ENCODE measurements at places on chromosomes 1 and 21.

- no peak for DNase-seq
These were observed 10.0 kb downstream of the RABGAP1L start for GRCh38 chr1:174169342-174169741.

DNA sequence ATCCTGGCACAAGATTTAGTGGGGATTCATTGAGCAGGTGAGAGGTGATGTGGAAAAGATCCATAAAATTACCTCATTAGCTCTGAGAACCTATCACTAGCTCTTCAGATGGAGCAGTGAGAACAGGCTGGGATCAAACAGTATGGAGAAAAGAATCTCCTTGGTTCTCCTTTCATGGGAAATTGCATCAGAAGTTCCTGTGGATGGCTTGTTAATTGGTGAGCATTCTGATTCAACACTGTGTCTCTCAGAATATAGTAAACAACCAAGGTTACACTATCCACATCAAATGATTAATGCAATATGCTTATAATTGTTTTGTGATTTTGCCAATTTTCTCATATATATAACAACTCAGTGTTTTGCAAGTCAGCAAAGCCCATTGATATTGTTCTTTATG, 8.3 kb upstream of the CD55 start:
- DNase-seq, result no peak

DNA sequence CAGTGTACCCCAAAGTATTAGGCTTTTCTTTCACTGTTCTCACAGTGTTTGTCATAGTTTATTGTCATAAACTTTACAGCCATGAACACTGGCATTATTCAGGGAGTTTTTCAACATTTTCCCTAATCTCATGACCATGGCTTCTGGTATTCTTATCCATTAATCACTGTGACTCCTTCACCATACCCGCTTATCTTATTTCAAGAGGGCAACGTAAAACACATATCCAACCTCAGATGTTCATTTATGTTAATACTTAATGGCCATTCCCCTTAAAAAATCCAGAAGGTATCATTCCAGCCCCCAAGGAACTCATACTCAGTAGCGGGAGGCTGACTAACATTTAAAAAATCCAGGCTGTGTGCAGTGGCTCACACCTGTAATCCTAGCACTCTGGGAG, 78.5 kb upstream of the RGS4 start:
- no peak for DNase-seq

DNA sequence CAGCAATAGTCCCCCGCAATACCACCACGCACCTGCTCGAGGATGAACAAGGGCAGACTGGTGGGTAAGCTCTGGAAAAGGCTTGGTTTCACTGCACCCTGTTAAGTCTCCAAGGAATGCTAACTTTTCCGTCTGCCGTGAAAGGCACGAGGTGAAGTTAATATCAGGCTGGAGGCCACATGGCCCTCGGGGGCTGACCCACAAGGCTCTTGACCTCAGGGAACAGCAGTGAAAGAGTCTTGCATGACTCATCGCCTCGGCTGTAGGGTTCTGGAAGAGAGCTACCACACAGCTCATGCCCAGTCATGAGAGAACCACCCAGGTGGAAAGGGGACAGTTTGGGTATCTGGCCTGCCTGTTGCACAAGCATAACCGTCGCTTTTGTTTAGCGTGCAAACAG, 24.7 kb downstream of the SCCPDH start:
- DNase-seq, result no peak

GRCh38 chr1:31755197-31755611, 8.9 kb downstream of the ADGRB2 start:
- no peak for DNase-seq

GRCh38 chr1:230246551-230246950, 179.5 kb downstream of the GALNT2 start:
- DNase-seq, result no peak

GRCh38 chr1:220271706-220272046, 577 bp downstream of the RAB3GAP2 start:
- no peak for DNase-seq

GRCh38 chr1:10861822-10862221, 65.4 kb upstream of the CASZ1 start:
- no peak for DNase-seq

GRCh38 chr1:52142220-52143183, 613 bp downstream of the ZFYVE9 start:
- peak; percentile 55 for DNase-seq

- DNase-seq, result no peak
These were observed 10.2 kb downstream of the C1orf216 start for GRCh38 chr1:35708441-35708921.

- no peak for DNase-seq
These were observed 95.7 kb downstream of the GLIS1 start for GRCh38 chr1:53643041-53643880.

GRCh38 chr1:211901945-211902344, 71.4 kb upstream of the LPGAT1 start:
- DNase-seq, result no peak

DNA sequence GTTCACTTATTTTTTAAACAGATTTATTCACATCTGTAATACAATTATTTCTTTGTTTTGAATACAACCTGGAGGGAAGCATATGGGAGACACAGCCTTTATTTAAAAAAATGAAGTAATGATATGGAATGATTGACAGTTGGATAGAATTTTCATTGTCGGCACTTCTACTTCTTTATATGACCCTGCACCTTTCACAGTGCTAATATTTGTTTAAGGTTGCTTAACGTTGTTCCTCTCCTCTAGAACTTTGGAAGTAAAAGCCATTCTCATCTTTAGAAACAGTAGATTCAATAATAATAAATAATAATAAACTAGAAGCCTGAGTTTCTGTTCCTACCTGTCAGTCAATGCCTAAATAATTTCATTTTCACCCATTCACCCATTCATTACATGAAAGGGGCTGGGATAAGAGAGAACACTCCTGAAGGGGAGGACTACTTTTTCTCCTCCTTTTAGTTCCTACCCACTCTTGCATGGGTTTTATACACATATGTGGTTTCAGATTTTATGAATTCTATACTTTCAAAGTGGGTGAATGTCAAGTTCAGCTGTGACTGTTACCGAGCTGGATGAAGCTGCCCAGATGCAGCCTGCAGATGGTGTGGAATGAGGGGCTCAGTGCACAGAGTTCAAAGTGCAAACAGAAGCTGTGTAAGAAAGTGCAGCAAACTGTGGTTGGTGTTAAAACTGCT, 9.4 kb downstream of the RUNX1 start:
- DNase-seq, result no peak

DNA sequence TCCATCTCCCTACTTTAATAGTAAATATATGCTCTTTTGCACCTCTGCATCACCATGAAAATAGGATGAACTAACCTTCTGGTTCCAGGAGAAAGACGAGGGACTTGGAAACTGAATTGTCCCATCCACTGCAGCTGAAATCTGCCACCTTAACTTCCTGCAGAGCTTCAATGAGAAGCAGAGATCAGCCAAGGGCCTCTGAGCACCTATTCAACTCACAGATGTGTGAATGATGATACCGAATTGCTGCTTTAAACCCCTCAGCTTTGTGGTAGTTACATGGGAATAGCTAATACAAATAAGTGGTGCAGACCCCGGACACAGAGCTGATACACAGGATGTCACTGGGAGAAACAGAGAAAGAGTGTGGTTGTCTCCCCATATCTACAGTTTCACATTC, 616.8 kb downstream of the NCAM2 start:
- no peak for DNase-seq

- DNase-seq, result no peak
These were observed 417.1 kb downstream of the SETD4 start for GRCh38 chr21:35643176-35643575.

DNA sequence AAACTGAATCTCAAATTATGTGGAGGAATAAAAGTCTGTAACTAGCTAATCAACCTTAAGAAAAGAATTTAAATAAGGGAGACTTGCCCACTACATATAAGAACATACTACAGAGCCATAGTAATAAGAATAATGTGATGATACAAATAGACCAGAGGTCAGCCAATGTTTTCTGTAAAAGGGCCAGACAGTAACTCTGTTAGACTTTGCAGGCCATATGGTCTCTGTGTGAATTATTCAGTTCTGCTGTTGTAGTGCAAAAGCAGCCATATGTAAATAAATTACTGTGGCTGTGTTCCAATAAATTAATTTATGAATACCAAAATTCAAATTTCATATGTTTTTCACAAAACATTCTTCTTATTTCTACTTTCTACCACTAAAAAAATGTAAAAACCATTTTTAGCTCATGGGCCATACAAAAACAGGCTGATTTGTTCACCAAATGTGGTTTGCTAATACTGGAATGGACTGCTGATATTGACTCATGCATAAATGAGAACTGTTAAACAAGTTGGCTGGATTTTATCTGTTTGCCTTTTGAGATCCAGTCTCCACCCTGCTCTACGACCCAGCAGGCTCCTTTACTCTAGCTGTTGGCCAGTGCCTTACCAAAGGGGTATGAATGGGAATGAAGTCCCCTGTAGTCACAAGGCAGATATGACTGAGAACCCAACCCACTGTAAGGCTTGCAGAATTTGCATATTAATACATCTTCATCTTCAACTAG, 98.2 kb upstream of the ZNHIT6 start:
- DNase-seq, result no peak

DNA sequence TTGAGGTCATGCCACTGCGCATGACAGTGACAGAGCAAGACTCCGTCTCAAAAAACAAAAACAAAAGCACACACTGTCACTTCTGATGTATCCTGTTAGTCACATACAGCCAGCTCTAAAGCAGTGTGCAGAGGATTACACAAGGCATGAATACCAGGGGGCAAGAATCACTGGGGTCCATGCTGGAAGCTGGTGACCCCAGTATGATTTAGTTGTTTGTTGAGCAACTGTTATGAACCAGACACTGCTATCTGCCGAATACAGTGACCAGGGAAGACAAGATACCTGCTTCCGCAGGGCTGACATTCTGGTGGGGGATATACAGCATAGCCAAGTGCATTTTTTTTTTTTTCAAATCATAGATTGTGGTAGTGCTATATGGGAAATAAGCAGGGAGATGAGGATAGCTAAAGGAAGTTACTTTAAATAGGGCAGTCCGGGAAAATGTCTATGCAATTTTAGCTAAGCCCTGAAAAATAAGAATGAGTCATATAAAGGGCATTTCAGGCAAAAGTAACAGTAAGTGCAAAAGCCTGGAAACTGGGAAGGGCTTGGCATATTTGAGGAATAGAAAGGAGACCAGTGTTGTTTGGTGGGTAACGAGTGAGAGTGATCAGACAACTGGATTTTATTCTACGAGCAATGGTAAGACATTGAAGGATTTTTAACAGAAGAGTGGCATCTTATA, 69.7 kb downstream of the ADSS2 start:
- no peak for DNase-seq

GRCh38 chr1:175409938-175410337, 217.4 kb upstream of the KIAA0040 start:
- no peak for DNase-seq

GRCh38 chr1:222817529-222817928, 2.7 kb downstream of the DISP1 start:
- peak; percentile 24 for DNase-seq

DNA sequence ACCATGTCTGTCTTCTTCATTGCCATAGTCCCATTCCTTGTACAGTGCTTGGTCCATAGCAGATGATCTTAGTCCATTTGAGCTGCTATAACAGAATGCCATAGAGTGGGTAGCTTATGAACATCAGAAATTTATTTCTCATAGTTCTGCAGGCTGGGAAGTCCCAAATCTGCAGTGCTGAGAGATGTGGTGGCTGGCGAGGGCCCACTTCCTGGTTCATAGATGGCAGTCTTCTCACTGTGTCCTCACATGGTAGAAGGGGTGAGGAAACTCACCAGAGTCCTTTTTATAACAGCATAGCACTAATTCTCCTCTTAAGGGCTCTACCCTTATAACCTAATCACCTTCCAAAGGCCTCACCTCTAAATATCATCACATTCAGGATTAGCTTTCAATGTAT, 23.1 kb upstream of the RAP1A start:
- DNase-seq, result no peak

DNA sequence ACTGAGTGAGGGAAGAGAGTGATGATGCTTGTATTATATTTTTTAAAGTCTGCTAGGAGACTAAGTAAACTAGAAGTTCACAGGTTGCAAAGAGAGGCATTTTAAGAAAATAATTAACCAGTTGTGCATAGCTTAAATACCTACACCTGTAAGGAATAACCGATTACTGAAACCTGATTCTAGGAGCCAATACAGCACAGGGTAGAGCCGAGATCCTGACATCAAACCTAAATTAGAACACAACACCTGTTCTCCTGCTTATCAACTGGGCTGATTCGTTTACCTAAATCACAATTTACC, 54.8 kb downstream of the EPRS1 start:
- no peak for DNase-seq

Data from right cardiac atrium (tissue), 5 donors.